ENCODE measurements at places on chromosomes 12 and 14.

- no peak for DNase-seq
Measured at GRCh38 chr14:81839056-81839455, 305.4 kb upstream of the SEL1L start.

GRCh38 chr14:101189962-101190560 is 286.5 kb upstream of the RTL1 start:
- DNase-seq, result no peak

DNA sequence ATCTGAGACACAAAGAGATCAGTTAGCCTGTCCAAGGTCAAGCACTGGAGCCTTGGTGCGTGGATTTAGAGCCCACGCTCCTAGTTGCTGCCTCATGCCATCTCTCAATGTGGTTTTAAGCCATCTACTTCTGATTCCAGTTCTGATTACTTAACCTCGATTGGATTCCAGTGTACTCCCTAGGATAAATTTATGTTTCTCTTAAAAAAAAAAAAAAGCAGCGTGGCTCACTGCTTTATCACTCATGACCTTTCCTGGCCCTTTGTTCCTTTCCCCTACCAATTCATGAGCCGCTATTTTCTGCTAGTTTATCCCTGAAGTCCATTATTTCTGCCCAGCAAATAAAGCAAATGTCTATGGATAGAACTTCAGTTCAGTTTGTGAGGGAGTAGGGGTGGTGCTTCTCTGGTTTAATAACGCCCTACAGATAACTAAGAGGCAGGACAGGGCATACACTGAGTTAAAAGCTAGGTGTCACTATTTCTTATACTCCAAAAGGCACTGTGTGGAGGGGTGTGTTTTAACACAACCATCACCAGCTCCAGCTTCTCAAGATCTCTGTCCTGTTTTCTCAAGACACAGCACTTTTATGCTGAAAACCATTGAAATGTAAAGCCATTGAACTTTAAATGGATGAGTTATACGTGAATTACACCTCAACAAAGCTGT is 9.8 kb upstream of the PARP11 start:
- no peak for DNase-seq

DNA sequence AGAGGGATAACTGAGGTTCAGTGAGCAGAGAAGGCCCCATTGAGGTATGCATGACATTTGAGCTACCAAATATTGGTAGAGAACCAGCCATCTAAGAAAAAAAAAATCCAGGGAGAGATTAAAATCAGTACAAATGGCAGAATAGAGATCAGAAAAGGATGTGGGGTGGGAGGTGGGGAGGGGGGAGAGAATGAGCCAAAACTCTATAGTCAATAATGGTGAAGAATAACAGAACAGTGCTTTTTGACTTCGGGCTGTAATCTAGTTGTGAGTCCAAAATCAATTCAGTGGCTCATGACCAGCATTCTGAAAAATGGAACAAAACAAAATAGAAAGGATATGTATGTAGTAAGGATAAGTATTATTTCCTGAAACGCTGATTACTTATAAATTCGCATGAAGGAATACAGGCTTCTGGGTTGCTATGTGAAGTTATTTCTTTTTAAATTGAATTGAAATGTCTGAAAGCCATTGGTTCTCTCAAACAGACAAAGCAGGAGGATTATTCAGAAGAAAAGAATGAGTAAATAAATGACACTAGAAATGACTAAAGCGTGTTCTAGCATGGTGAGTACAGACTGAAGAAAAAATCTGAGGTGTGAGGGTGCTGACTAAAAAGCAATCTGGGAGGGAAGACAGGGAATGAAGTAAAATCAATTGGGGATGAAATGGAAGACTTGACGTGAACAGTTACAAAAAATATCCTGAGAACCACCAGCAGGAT is 72.4 kb downstream of the ATP2B1 start:
- no peak for DNase-seq

GRCh38 chr14:45364565-45365156 is 111.7 kb upstream of the MIS18BP1 start:
- no peak for DNase-seq

DNA sequence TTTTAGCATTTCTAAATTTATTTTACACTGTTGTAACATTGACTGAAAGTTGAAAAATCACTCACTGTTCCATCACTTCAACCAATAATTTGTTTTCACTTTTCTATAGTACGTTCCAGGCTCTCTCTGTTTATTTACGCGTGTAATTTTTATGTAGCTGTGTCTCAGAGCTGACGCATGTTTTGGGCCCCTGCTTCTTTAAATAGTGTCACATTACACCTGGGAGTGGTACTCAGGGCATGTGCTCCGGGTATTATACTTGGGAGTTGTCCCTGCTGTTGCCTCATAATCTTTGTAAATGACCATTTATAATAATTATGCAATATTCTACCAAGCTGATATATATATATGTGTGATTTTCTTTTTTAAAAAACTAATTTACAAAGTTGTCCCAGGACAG is 132.8 kb upstream of the CPM start:
- DNase-seq, result no peak

GRCh38 chr14:60220084-60220483 is 28.9 kb upstream of the PPM1A start:
- DNase-seq, result no peak

DNA sequence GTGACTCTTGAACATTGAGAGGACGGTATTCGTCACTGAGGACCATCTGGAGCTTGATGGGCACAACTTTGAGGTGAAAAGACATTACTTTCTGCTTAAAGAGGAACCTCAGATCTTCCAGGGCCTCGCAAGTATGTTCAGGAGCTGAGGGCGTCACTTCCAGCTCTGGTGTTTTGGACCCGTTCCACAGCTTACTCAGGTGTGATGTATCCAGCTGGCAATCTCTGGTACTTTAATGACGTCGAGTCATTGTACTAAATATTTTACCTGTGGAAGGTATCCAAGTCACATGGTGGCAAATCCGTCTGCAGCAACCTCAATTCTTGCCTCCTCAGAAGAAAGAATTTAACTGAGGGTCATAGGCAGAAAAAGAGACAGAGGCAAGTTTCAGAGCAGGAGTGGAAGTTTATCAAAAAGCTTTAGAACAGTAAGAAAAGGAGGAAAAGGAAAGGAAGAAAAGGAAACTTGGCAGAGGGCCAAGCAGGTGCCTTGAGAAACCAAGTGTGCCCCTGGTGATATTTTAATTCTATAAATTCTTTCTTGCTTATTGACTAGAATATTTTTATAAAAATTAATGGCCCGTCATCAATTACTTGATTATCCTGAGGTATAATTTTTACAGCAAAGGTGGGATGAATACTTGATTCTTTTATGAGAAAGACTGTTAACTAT is 250.6 kb downstream of the AEBP2 start:
- DNase-seq, result no peak

DNA sequence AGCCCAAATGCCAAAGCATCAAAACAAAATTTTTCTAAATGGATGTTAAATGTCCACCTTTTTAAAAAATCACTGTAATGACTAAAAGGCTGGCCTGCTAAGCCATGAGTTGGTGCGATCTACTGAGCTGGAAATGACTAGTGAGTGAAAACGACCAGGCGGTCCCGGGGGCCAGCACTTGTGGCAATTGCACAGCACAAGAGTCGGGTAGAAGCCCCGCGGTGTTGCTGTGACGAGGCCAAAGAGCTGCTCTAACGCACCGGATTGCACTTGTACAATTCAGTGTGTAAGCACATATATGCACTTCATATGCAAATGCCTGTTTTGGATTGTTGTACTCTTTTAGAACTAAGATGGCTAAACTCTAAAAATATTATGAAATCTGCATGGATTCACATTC is 64.1 kb upstream of the DYNC1H1 start:
- DNase-seq, result no peak

DNA sequence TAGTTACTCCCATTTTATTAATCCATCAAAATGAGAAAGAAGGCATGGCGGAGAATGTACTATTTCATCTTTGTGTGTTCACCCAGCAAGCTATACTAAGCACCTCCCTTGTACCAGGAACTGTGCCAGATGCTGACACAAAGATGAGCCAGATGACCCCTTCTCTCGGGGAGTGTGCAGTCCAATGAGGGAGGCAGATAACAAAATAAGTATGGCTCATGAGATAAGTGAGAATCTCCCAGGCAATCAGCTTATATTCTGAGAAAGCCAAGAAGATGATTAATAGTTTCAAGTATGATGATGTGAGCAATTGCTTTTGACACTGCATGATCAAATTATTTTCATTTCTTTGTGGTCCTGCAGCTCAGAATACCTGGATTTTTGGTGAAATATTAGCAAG is 1.3 kb upstream of the TMEM233 start:
- DNase-seq, result no peak

- DNase-seq, result no peak
Measured at GRCh38 chr12:59403259-59403932, 192.4 kb upstream of the SLC16A7 start.

GRCh38 chr12:66629138-66629870 is 49.6 kb downstream of the GRIP1 start:
- no peak for DNase-seq

DNA sequence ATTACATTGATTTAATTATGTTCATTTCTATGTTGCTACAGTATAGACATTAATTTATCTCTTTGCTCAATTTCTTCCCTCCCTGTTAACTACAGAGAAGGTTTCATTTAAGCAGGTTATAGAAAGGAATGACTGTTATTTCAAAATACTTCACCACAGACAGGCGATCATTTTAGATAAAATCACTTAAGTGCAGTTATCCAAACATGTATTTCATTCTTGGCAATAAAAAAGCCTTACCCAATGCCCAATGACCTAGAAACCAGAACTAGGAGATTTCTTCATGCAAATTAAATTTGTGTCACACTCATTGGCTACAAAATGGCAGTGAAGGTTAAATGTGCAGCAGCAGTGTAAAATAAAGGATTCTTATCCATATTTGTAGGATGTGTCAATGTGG is 266.4 kb downstream of the KCNH5 start:
- DNase-seq, result no peak

GRCh38 chr14:94363151-94363624 is 25.2 kb downstream of the SERPINA1 start:
- DNase-seq, result no peak

- DNase-seq, result no peak
Measured at GRCh38 chr12:56628671-56629458, 1.3 kb downstream of the BAZ2A start.

DNA sequence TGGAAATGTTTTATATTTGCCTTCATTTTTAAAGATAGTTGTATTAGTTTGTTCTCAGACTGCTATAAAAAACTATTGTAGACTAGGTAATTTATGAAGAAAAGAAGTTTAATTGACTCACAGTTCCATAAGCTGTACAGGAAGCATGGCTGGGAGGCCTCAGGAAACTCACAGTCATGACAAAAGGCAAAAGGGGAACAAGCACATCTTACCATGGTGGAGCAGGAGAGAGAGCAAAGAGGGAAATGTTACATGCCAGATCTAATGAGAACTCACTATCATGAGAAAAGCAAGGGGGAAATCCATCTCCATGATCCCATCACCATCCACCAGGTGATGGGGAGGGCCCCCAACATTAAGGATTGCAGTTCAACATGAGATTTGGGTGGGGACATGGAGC is 35.5 kb upstream of the UNC79 start:
- no peak for DNase-seq

- DNase-seq, result no peak
Measured at GRCh38 chr14:70811050-70811449, 1.7 kb upstream of the MAP3K9 start.

- no peak for DNase-seq
Measured at GRCh38 chr14:103101963-103102688, 7.6 kb downstream of the EXOC3L4 start.

DNA sequence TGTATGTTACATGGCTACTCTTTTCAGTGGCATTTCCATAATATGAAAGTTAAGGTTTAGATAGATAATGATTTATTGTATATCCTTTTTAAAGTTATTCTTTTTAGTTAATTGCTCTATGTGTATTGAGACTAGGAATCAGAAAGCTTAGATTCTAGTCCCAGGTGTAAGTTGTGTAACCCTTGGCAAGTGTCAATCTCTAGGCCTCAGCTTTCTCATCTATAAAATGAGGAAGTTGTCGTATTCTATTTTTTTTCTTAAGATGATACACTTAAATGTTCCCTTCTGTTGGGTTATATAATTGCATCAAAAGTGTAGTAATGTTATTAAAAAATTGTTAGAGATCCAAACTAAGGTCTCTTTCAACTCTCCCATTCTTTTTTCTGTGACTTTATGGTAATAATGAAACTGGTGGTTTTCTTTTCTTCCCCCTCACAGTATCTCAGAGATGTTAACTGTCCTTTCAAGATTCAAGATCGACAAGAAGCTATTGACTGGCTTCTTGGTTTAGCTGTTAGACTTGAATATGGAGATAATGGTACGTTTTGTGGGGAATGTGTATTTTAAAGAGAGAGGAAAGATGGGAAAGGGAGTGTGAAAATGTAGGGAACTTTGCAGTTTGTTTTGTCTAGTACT is 4.1 kb downstream of the RTRAF start:
- DNase-seq, result no peak

- DNase-seq, result no peak
Measured at GRCh38 chr12:99611599-99611998, 36.0 kb upstream of the GARIN6 start.

- DNase-seq, result no peak
Measured at GRCh38 chr14:23804817-23805216, 148.8 kb upstream of the DHRS4 start.

GRCh38 chr12:58416236-58416635 is 474.9 kb downstream of the ATP23 start:
- DNase-seq, result no peak

DNA sequence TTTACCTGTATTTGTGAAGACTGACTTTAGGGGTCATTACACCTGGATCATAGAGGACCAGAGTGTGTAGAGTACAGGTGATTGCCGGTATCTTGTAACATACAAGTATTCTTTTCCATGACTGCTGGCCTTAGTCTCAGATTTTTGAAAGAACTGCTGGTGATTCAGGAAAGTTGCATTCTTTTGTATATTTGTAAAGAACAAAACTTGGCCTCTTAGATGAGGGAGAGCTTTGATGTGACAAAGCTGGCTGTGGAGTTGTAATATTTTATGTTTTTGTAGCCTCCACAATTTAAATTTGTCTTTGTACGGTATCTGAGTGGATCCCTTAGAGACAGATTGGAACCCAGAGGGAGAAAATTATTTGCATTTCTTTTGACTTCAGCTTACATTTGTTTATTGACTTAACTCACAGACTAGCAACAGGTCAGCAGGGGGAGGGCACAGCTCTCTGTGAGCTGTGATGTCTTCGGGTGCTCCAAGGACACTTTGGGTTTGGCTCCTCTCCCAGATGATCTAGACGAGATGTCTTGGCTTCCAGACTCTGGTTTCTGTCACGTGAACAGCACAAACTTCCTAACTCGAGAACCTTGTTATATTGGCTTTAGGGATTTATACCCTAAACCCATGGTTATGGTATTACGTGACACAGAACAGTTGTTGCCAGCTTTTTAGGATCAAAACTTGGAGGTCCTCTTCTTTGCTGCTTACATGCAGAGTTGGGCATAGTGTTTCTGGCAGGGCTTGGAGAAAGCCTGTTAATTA is 65.9 kb downstream of the DAAM1 start:
- no peak for DNase-seq

- DNase-seq, result no peak
Measured at GRCh38 chr12:19128485-19128884, 1.0 kb upstream of the PLEKHA5 start.

GRCh38 chr12:1643905-1644533 is 15.0 kb downstream of the WNT5B start:
- DNase-seq, result no peak
